ENCODE measurements at places on chromosomes 12 and 14. TPM values are rescaled to one million over a fixed set of nuclear protein-coding genes. Genes with fewer than 3 reads are reported as not detected.

The POMT2 gene
- 13.1 TPM for total RNA-seq

The KRT79 gene
- total RNA-seq = not detected

The SAMD15 gene
- 0.19 TPM for total RNA-seq

The LHX5 gene
- total RNA-seq = not detected

The DHH gene
- total RNA-seq = 0.08 TPM

The SERPINA5 gene
- total RNA-seq = 45.7 TPM

The GCH1 gene
- total RNA-seq = 60.0 TPM

The CCDC38 gene
- total RNA-seq = 1.3 TPM

The NPFF gene
- not detected for total RNA-seq

The RAPGEF3 gene
- total RNA-seq = 4.3 TPM

The TAS2R13 gene
- 6.2 TPM for total RNA-seq

- DNase-seq = no peak
Measured at GRCh38 chr12:42091769-42092168, 52.9 kb downstream of the GXYLT1 start.

GRCh38 chr12:51941011-51941581, 10.4 kb upstream of the ACVR1B start:
- no peak for DNase-seq

DNA sequence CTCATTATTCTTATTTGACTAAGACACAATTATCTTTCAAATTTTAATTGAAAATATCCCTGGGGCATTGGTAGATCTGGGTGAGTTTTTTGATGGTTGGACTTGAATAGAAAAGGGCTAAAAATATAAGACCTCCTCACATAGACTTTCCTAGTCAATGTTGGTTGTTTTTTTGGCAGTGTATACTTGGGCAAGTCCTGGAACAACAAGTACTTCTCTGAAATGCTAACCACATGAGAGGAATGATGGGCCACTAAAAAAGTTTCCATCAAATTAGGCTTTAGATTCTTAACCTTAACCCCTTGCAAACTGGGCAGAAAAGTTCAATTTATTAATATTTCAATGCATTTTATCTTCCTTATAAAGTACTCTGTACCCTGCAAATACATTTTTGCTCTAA, 97.6 kb downstream of the FGD4 start:
- no peak for DNase-seq

DNA sequence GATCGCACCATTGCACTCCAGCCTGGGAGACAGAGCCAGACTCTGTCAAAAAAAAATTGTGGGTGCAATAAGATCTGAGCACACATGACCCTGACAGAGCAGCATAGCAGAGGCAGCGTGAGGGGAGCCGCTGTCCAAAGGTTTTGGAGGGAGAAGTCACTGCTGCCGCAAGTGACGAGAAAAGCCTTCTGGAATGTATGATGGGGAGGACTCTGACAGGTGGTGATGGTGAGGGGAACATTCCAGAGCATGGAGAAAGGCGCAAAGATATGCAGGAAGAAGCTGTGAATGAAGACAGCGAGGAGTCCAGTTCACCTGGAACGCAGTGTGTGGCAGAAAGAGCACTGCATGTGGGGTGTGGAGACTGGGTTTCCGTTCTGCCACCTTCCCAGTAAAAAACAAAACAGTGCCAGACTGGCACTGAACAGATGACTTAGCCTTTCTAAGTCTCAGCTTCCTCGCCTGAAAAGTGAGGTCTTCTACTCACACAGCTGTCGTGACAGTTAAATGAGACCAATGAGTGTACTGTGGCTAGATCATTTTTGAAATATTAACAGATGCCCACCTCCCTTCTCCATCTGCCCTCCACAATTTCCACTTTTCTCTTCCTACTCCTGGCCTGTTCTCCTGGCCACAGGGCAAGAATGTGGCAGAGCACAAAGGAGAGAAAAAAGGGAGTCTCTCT, 53.4 kb upstream of the PTHLH start:
- no peak for DNase-seq

- DNase-seq = no peak
Measured at GRCh38 chr12:118328486-118329330, 44.0 kb downstream of the TAOK3 start.

DNA sequence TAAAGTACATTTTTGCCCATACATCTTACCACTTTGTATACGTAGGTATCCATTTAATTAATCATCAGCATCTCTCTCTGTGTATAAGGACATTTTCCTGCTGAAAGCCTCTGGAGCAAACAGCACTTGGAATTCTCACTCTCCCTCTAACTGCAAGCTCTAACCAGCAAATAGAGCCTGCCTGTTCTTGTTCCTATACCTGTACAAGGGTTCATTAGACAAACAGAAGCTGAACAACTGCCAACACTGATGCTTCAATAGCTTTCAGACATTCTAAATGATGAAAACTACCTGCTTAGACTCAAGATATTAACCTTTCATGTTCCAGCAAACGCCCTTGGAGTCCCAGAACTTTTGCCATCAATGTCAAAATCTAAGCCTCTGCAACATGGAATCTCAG, 98.0 kb downstream of the KCNH5 start:
- no peak for DNase-seq

DNA sequence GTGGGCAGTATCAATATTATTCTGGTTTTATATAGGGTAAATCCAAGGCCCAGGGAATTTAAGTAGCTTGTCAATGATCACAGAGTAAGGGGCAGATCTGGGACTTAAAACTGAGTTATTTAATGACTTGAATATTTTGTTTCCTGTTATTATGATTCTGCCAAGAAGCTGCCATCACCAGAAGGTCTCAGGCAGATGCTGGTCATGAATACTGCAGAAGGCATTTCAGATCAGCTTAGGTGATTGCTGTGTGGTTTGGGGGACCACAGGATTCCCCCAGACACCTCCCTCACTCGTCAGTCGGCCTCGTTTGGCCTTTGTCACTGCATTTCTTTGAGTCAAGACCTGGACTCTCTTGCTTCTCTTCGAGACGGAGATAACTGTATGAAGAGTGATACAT, 47.7 kb upstream of the EVL start:
- no peak for DNase-seq

DNA sequence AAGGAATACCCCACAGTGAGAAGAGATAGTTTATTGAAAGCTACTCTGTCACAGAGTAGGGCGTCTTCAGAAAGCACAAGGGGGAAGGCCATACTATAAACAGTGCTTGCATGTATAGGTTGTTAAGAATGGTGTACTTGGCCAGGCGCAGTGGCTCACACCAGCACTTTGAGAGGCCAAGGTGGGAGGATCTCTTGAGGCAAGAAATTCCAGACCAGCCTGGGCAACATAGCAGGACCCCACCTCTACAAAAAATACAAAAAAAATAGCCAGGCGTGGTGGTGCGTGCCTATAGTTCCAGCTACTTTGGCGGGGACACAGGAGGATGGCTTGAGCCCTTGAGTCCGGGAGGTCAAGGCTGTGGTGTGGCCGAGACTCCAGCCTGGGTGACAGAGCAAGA, 38.0 kb upstream of the PAPOLA start:
- DNase-seq = no peak

DNA sequence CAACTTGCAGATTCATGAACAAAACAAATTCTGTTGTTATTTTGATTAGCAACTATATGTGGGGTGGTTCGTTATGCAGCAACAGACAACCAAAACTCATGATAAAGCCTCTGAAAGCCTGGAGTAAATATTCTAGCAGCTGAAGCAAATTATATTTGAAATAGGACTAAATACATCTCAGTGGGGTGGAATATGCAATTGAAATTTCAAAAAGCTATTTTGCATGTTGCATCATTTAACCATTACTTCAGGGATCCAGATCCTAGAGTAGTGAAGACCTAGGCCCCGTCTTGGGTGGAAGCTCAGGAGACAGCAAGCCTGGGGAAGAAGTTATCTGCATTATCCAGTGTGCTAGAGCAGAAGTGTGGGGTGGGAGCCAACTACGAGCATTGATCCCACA, 114.7 kb downstream of the PPM1A start:
- no peak for DNase-seq

DNA sequence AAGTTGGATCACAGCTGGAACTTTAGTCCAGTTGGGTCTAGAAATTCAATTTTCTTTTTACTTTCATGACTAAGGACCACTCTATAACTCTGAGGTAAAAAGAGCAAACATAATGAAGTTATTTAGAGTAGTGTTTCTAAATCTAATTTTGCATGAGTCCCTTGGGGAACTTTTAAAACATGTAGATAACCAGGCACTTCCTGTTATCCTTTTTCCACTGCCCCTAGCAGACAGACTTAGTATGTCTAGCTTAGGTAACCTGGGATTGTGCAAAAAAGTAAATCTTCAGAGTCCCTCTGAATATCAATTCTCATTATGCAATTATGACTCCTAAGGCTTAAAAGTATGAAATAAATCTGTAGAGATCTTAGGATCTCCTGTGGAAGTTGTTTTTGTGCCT, 371.2 kb downstream of the DIO2 start:
- no peak for DNase-seq

- no peak for DNase-seq
Measured at GRCh38 chr12:26789731-26790644, 43.0 kb downstream of the ITPR2 start.

- DNase-seq = no peak
Measured at GRCh38 chr14:102375119-102375518, 12.4 kb downstream of the TECPR2 start.

DNA sequence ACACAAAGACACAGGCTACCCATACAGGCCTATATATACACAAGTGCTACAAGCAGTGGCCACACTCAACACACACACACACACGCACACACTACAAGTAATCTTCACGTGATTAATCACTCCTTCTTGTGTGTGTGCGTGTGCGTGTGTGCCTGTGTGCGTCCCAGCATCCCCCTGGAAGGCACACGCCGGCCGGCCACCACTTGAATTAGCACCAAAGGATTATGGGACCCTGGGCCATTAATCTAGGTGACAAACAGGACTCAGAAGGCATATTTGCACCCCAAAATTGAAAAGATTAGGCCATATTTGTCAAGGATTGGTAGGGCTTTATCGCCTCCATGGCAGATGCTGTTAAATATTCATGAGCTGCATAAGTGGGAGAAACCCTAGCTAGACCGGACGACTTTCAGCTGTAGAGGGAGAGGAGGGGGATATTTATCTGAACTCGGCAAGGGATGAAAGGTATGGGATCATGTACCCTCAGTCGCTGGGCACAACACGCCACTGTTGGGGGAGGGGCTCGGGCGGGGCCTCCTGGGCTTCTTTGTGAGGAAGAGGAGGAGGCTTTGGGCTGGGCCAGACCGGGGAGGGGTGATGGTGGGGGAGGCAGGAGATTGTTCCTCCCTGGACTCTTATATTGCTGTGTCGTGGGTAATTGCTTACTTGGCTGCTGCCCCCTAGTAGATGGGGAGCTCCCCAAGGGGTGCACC, 89.6 kb upstream of the LHX5 start:
- no peak for DNase-seq

GRCh38 chr12:115895247-115895646, 382.2 kb downstream of the MED13L start:
- DNase-seq = no peak

- DNase-seq = no peak
Measured at GRCh38 chr12:32179011-32179395, 72.4 kb downstream of the BICD1 start.

- no peak for DNase-seq
Measured at GRCh38 chr12:43551971-43552559, at the start of gene ADAMTS20. Gene ADAMTS20, minus strand, starts transcription at chr12:43552203. Its CDS starts 282 bp downstream, at chr12:43551921.

DNA sequence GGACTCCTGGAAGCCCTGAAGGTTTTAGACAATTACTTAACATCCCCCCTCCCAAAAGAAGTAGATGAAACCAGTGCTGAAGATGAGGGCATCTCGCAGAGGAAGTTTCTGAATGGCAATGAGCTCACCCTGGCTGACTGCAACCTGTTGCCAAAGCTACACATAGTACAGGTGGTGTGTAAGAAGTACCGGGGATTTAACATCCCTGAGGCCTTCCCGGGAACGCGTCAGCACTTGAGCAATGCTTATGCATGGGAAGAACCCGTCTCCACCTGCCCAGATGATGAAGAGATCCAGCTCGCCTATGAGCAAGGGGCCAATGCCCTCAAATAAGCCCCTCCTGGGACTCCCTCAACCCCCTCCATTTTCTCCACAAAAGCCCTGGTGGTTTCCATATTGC, 10.6 kb upstream of the SPPL3 start:
- DNase-seq = no peak

- no peak for DNase-seq
Measured at GRCh38 chr12:123132951-123133619, 17.8 kb downstream of the PITPNM2 start.

DNA sequence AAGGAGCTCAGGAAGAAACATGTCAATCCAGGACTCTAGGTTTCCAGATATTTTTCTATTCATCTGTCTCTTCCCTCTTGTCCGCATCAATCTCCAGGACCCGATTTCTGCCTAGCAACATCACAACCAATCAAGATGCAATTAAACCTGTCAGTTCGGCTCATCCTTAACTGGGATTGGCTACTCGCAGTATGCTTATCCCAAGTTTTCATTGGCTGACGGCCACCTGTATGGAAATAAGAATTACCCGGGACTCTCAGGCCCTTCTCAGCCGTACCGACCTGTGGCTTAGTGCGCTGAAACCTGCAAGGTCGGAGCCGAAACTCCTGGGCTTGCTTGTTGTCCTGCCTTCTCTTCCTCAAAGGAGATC, 20.4 kb upstream of the ATP5MC2 start:
- DNase-seq = no peak

GRCh38 chr12:11777451-11777850, 128.0 kb downstream of the ETV6 start:
- no peak for DNase-seq

- peak; percentile 79 for DNase-seq
Measured at GRCh38 chr12:109432842-109433304, 44.2 kb downstream of the KCTD10 start.

DNA sequence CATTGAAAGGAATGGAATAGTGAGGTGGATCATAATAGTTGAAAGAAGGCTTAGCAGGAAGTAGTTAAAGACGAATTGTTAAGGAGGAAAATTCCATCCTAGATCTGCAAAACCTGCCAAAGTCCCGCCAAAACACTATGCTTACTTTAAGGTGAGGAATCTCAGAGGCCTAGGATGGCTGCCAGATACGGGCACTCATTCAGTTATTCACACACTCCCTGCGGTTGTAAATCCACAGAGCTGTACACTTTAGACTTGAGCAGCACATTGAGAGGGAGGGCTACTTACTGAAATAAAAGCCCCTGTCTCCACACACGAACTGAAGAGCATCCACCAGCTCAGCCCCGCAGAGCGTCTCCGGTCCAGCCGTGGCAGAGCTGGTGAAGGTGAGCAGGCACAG, 5.0 kb downstream of the IGF1 start:
- DNase-seq = no peak

DNA sequence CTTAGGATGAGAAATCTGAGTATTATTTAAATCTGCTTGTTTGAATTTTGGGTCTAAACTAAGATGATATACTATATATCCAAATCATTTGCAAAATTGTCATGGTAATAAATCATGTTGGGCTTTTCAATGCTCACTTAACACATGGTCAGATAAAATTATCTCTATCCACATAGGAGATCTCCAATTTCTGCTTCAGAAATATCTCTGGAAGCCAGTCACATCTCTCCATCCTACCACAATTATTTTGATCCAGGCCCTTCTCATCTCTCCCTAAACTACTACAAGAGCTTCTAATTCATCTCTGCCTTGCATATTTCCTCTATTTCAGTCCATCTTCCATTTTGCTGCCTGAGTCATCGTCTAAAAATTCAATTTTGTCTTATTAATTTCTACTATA, 3.8 kb downstream of the DCN start:
- DNase-seq = no peak
